ENCODE measurements at places on chromosomes 1 and 21. TPM values are rescaled to one million over a fixed set of nuclear protein-coding genes. Genes with fewer than 3 reads are reported as not detected.

GRCh38 chr1:211372463-211372862, 45.8 kb downstream of the TRAF5 start:
- H3K27me3 ChIP-seq, result no peaks in the 10 kb centered on the region
- H3K27ac ChIP-seq, result no peak overlapping the region
- DNase-seq, result no peak
- H3K4me3 ChIP-seq, result no peak overlapping the region

DNA sequence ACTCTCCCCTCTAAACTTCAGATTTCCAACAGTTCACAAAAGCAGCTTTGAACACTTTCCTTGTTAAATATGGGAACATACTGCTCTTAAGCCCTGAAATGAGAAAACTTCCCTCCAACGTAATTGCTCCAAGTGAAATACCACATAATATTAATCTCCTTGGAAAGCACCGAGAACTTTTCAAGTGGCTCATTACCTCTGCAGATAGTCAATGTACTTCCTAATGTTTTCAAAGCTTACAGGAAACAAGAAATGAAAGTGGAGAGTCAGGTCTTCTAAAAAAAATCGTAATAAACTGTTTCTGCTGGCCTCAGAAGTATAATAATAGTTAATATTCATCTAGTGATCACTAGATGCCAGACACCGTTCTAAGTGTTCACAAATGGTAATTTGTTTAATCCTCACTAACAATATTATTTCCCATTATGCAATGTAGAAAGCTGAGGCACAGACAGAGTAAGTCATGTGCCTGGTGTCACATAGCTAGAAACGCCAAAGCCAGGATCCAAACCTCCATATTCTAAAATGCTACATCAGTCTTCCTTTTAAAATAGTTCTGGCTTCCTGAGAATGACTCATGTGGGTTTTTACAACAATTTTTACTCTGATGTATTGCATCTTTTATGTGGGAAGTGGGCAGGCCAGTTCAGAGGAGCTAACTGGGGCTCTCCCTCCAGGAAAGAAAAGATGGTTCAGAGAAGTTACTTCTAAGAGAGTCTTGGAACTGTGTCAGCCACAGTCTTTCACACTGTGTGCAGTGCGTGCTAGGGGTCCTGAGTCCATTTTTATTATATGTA, 177.2 kb downstream of the PLPPR4 start:
- no peak overlapping the region for H3K4me3 ChIP-seq
- no peak overlapping the region for H3K27ac ChIP-seq
- no peaks in the 10 kb centered on the region for H3K36me3 ChIP-seq
- H3K27me3 ChIP-seq, result no peaks in the 10 kb centered on the region
- H3K4me1 ChIP-seq, result no peaks in the 10 kb centered on the region

DNA sequence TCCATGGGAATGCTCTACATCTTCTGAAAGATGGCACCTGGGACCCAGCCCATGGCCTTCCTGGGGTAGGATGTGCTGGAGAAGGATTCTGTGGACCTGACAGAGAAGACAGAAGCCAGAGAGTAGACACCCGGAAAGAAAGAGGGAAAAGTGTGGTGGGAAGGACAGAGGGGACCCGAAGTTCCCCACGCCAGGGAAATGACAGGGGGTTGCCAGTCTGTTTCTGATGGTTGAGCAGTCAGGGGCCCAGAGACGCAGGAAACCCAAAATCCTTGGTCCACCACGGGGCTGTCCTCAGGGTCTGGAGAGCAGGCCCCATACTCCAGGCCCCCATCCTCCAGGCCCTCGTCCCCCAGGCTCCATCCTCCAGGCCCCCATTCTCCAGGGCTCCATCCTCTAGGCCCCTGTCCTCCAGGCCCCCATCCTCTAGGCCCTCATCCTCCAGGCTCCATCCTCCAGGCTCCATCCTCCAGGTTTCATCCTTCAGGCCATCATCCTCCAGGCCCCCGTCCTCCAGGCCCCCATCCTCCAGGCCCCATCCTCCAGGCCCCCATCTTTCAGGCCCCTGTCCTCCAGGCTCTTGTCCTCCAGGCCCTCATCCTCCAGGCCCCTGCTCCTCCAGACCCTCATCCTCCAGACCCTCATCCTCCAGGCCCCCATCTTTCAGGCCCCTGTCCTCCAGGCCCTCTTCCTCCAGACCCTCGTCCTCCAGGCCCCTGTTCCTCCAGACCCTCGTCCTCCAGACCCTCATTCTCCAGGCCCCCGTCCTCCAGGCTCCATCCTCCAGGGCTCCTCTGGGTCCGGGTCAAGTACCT, 1.0 kb upstream of the TFF2 start:
- H3K4me3 ChIP-seq, result no peak overlapping the region
- H3K27me3 ChIP-seq, result peaks cover 3% of the 10 kb centered on the region
- H3K36me3 ChIP-seq, result no peaks in the 10 kb centered on the region
- H3K4me1 ChIP-seq, result no peaks in the 10 kb centered on the region

DNA sequence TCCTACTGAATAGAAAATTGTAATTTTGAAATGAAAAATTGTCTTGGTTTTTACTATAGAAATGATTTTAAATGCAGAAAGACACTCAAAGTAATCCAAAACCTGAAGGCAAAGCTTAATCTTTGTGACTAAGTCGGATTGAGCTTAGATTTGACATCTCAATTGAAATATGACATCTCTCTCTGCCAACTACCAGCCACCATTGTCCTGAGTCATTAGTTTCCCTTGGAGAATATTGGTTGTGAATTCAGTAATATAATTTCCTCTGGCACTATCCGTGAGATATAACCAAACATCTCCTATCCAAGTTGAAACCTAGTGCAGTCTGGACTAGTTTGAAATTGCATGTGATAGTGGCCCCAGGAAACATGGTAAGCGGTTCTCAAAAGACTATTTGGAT, 37.1 kb downstream of the PLA2G4A start:
- H3K4me1 ChIP-seq, result no peaks in the 10 kb centered on the region
- no peaks in the 10 kb centered on the region for H3K27me3 ChIP-seq
- no peak for DNase-seq
- no peak overlapping the region for H3K27ac ChIP-seq
- no peak overlapping the region for H3K4me3 ChIP-seq

DNA sequence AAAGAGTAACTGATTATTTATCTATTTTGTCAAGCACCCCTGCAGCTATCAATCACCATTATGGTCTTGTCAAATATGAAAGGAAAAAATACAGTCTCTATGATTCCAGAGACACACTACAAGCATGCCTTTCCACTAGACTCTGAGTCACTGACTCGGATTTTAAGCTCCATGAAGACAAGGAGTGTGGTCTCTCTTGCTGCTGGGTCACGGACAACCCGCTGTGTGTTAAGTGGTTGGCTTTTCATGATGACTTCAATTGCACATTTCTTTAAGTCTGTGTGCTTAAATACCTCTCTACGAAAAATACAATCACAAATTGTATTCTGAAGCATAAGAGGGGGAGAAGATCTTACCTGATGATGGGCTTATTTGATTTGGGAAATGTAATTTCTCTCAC, 14.0 kb upstream of the GNG4 start:
- H3K27me3 ChIP-seq, result no peaks in the 10 kb centered on the region
- no peak overlapping the region for H3K4me3 ChIP-seq
- H3K4me1 ChIP-seq, result no peaks in the 10 kb centered on the region
- no peak for DNase-seq
- H3K27ac ChIP-seq, result no peak overlapping the region

DNA sequence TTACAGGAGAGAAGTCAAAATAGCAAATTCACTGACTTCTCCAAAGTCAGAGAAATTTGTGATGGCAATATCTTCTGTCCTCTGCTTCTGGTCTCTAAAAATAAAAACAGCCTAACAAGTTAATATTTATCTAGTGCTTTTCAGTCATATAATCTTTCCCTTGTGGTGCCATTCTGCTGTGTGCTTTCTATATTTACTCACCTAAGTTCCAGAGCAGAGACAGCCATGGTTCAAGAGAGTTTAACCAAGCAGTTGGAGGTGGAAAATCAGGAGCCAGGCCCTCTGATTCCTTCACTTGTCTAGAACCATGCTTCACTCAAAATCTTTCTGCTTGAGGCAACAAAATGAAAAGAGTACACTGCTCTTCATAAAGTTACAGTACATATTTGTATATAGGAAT, 39.3 kb downstream of the BRINP2 start:
- no peak overlapping the region for H3K27ac ChIP-seq
- H3K4me3 ChIP-seq, result no peak overlapping the region
- DNase-seq, result no peak

- no peak overlapping the region for H3K4me3 ChIP-seq
- H3K27me3 ChIP-seq, result no peaks in the 10 kb centered on the region
- H3K27ac ChIP-seq, result no peak overlapping the region
- H3K36me3 ChIP-seq, result peaks cover 2% of the 10 kb centered on the region
- H3K4me1 ChIP-seq, result no peaks in the 10 kb centered on the region
These were observed 28.4 kb upstream of the CEP350 start for GRCh38 chr1:179925922-179926849.

GRCh38 chr1:93414749-93415148, 33.2 kb upstream of the FNBP1L start:
- H3K27me3 ChIP-seq, result no peaks in the 10 kb centered on the region
- H3K27ac ChIP-seq, result peak overlapping the region; percentile 13
- peak; percentile 15 for DNase-seq
- no peaks in the 10 kb centered on the region for H3K4me1 ChIP-seq

DNA sequence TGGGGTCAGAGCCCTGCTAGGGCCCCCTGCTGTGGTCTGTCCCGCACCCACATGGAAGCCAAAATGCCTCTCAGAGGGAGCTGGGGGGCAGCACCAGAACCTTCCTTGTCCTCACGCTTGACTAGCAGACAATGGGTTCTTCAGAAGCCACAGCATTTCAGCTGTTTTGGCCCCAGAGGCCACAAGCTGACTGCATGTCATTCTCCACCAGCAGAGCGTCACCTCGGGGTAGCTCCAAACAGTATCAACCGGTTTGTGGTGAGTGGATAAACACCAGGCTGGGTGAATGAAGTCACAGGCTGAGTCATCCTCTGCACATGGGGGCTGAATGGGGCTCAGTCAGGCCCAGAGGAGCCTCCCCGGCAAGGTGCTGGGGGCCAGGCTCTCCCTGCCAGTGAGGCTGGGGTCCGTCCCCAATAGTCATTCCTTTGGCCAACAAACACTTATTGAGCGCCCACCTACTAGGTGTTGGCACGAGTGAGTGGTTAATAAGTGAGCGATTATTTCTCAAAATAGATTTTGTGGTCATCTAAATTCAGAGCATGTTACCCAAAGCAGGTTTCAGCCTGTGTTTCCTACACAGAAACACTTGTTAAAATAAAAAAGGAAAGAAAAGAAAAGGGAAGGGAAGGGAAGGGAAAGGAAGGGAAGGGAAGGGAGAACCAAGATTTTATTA, 9.1 kb downstream of the OLIG1 start:
- DNase-seq, result no peak
- no peak overlapping the region for H3K4me3 ChIP-seq

- H3K36me3 ChIP-seq, result peaks cover 15% of the 10 kb centered on the region
- DNase-seq, result peak; percentile 88
- peak within 1 kb of the TSS; percentile 81 for H3K27ac ChIP-seq
These were observed at the start of gene ZBTB18 for GRCh38 chr1:244050835-244051444. Gene ZBTB18 (plus strand): TSS chr1:244051283. CDS start chr1:244051432, 149 bp downstream.

The FAAH gene
- total RNA-seq, result 12.6 TPM

- no peak within 1 kb of the TSS for H3K4me3 ChIP-seq
- H3K36me3 ChIP-seq, result no peaks in the 10 kb centered on the region
- no peak for DNase-seq
- no peak within 1 kb of the TSS for H3K27ac ChIP-seq
- H3K27me3 ChIP-seq, result no peaks in the 10 kb centered on the region
These were observed at the start of gene PAPPA2 for GRCh38 chr1:176462674-176463378. Gene PAPPA2 (plus strand): TSS chr1:176463175. CDS start chr1:176556323, 93,148 bp downstream.

The HSPB7 gene
- 39.5 TPM for total RNA-seq

The CALML6 gene
- 162 TPM for total RNA-seq

The PAPPA2 gene
- 4.2 TPM for total RNA-seq

DNA sequence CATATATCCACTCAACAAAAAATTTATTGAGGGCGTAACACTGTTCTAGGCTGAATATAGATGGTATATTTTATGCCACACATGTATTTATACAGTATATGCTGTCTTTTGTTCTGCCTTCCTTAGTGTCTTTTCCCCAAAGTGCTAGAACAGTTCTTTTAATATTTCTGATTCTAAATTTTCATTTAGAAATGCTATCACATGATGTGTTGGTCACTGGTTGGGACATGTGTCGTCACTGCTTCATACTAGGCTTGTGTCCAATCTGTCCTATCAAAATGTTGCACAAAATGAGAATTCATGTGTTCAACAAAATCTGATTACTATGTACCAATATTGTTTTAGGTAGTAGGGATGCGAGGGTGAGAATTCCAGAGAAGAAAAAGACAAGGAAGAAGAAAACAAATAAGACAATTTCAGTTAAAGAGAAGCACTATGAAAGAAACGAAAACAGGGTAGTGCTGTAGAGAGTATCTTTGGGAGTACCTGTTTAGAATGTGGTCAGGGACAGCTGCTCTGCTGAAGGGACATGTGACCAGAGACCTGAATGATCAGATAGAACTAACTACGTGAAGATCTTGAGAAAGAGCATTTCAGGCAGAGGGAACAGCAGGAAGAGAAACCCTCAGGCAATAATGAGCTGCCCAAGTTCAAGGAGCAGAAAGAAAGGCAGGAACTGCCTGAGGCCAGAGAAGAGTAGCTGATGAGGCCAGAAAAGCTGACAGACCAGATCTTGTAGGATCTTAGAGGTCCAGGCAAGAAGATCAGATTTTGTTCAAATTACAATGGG, 1.3 kb downstream of the KMO start:
- H3K36me3 ChIP-seq, result no peaks in the 10 kb centered on the region
- no peak for DNase-seq
- H3K4me3 ChIP-seq, result no peak overlapping the region
- H3K27ac ChIP-seq, result no peak overlapping the region
- H3K4me1 ChIP-seq, result no peaks in the 10 kb centered on the region
- H3K27me3 ChIP-seq, result peaks cover 3% of the 10 kb centered on the region

The XCL2 gene
- 0.35 TPM for total RNA-seq
